T-helper 22 cell (primary cell): ENCODE measurements at places on chromosomes 12 and 14.

DNA sequence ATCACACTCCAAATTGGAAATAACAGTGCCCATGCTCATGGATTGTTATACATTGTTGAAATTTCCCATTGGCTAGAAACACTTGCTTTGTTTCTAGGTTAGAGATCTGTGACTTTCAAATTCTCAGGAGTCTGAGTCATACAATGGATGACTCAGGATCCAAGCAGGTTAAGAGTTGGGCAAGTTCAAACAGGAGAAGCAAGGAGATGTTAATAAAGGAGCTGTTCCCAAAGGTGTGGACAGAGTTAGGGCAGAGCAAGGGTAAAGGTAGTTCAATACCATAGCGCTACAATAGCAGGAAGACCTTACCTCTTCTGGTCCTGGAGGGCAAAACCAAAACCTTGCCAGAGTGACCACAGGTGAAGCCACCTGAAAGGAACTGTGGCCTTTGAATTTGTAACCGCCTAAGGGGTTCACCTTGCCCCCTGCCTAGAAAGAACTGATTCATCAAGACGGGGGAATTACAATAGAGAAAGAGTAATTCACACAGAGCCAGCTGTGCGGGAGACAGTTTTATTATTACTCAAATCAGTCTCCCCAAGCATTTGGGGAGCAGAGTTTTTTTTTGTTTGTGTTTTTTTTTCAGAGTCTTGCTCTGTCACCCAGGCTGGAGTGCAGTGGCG lies 4.2 kb upstream of the AMN1 start:
- DNase-seq, result no peak

- no peak for DNase-seq
Observed at GRCh38 chr14:101926085-101926484, 38.3 kb upstream of the DYNC1H1 start.

GRCh38 chr12:125999628-126000027 lies 934.4 kb downstream of the AACS start:
- DNase-seq, result no peak

DNA sequence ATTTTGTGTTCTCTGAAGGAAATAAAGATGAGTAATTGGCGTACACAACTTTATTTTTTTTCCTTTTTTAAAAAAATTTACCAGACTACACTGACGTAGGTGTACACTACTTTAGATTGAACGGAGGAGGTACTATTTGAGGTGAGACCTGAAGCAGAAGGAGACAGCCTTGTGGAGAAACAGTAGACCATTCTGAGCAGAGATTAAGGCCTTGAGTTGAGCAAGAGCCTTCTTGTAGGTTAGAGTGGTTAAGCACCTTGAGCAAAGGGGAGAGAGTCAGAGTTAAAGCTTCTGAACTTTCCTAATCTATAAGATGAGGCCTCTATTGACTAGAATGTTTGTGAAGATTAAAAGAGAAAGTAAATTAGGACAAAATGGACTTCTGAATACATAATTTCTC lies 2.5 kb downstream of the LEMD3 start:
- DNase-seq, result no peak

- DNase-seq, result no peak
Observed at GRCh38 chr12:68614769-68615168, 4.1 kb downstream of the RAP1B start.

- DNase-seq, result no peak
Observed at GRCh38 chr12:101221301-101221700, 11.3 kb upstream of the SLC5A8 start.

- no peak for DNase-seq
Observed at GRCh38 chr12:25417071-25417470, 136.0 kb downstream of the LMNTD1 start.

DNA sequence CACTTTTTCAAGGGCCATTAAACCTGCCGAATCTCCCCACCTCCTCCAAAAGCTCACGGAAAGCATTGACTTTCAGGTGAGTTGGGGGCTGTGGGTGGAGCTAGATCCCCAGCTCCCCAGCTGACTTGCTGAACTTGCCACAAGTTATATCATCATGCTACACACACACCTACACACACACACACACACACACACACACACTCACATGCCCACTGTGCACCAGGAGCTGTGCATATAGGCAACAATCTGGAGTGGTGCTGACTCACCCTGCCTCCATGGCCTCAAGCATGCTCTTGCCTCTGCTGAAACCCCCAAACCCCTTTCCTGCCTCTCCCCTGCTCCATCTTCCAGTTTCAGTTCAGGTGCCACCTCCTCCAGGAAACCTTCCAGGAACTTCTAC lies 26.1 kb downstream of the SERPINA3 start:
- no peak for DNase-seq

- DNase-seq, result no peak
Observed at GRCh38 chr12:31589598-31589903, 1.4 kb downstream of the DENND5B start.

- no peak for DNase-seq
Observed at GRCh38 chr14:94857950-94858349, 88.0 kb upstream of the GSC start.

DNA sequence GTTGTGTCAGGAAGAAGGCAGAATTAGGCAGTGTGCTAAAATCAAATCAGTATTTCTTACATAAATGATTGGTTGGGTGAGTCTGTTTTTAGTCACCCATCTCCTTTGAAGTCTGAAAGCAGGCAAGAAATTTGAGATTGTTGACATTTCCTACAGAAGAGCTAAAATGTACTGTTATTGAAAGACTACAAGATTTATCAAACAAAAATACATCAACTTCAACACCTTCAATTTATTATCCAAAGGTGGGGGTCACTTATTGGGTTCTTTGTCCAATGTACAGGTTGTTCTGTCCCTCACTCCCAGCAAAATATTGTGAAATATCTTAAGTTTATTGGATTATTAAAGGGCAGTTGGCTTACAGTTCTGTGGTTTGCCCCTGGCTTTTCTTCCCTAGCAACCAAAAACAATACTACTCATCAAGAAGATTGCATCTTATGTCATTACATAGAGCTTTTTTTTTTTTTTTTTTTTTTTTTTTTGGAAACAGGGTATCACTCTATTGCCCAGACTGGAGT lies 20.6 kb upstream of the PKP2 start:
- DNase-seq, result no peak

GRCh38 chr12:29562110-29562804 lies 64.8 kb upstream of the OVCH1 start:
- no peak for DNase-seq

DNA sequence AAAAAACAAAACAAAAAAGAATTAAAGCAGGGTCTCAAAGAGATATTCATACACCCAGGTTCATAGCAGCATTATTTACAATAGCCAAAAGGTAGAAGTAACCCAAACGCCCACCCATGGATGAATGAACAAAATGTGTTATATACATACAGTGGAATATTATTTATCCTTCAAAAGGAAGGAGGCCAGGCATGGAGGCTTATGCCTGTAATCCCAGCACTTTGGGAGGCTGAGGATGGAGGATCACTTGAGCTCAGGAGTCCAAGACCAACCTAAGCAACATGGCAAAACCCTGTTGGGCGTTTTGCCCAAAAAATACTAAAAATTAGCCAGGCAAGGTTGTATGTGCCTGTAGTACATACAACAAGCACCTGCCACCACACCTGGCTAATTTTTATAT lies 4.6 kb downstream of the METTL3 start:
- no peak for DNase-seq

- no peak for DNase-seq
Observed at GRCh38 chr12:124036657-124037109, 63.7 kb downstream of the ZNF664 start.
